ENCODE measurements at places on chromosomes 1 and 21.
A peak's percentile ranks its signal among the peaks of the same experiment; 100 is the strongest.

DNA sequence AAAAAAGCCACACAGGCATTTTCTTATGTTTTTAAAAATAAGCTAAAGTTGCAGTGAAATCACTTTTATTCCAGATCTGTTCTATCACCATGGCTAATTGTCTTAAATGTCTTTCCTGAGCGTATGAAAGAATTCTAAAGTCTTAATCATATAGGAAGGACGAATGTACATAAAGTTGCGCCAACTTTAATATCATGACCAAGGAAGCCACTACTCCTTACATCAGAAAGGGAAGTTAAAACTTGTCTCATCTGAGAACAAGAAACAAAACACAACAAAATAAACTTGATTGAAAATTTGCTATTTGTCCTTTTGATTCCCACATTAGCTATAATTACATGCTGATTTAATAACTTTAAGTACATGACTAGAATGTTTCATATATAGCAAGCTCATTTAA lies 26.5 kb downstream of the CNIH4 start:
- no peak for DNase-seq

- peak; percentile 33 for DNase-seq
Measured at GRCh38 chr1:241413386-241413785, 56.4 kb upstream of the RGS7 start.

- no peak for DNase-seq
Measured at GRCh38 chr1:236692128-236692527, 5.8 kb downstream of the ACTN2 start.

DNA sequence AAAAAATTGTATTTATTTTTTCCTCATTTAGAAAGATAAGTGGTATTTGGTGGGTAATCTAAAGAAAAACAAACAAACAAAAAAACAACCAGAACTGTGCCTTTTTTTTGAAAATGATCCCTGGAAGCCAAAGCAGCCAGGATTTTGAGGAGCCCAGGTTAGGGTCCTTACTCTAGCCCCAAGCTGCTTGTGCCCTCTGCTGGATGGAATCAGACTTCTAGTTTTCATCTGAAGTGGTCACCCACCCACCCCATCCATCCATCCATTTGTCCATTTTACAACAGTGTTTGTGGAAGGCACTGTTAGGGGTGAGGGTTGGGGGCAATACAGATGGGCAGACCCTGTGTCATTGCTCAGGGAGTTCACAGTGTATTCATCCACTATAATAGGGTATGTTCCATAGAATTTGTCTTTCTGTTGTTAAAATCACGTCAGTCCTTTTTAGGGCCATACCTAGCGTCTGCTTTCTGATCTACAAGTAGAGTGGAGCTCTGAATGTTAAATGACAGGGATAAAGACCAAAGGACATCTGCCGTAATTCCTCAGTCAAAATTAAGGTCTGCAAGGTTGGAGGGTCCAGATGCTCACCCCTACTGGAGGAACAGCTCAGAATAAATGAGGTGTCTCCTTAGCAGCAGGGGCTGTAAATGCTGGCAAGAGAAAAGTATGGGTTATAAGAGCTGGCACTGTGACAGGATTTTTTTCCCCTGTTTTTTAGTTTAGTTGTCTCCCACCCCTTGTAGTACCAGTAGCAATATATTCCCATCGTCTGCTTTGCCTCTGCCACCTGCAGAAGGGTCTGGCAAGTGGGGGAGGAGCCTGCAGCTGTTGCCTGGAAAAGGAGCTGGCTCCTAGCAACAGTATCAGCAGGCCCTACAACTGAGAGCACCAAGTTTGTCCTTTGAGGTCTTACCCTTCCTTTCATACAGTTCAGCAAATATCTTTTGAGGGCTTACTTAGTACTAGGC lies 3.2 kb downstream of the LRRC42 start:
- no peak for DNase-seq

DNA sequence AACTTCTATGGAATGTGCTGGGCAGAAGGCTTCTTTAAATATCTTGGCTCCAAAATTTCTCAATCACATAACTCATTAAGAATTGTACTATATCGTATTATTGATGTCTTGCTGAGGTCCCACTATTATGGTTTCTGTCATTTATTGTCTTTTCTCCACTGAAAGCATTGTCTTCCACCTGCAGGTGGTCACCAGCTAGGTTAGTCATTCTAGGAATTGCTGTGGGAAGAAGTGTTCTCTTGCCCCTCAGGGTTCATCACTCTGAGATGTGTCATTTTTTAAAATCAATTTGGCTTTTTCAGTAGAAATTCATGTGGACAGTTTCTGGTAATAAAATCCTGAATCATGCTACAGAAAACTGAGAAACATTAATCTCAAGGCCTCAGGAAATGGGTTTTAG lies 66.1 kb downstream of the NCAM2 start:
- no peak for DNase-seq

DNA sequence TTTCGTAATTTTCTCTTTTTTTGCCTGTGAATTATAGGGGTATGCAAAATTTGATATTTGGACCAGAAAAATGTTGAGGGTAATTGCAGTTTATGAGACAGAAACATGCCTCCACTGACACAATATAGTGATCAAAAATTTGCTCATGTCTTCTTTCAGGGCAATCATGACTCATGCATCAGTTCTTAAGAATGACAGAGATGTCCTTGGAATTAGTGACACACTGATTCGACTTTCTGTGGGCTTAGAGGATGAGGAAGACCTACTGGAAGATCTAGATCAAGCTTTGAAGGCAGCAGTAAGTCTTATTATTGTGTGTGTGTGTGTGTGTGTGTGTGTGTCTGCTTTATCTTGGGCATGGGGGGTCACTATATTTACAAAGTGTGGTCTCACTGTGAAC lies 27.5 kb downstream of the CTH start:
- DNase-seq = no peak

DNA sequence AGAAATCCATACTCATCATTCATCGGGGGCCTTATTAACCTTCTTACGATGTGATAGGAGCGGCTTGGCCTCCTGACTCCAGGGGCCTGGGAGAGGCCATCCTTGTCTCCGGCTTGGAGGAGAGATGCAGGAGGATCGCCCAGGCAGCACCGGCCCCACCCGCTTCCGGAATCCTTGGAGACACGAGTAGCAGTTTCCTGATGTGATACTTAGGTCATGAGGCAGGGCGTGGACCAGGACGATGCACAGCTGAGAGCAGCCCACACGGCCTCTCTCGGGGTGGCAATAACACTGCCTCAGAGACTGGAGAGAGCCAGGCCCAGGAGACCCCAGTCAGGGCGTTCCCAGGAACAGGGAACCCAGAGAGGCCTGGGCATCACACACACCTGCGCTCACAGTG lies 163.6 kb upstream of the ARHGEF16 start:
- no peak for DNase-seq

DNA sequence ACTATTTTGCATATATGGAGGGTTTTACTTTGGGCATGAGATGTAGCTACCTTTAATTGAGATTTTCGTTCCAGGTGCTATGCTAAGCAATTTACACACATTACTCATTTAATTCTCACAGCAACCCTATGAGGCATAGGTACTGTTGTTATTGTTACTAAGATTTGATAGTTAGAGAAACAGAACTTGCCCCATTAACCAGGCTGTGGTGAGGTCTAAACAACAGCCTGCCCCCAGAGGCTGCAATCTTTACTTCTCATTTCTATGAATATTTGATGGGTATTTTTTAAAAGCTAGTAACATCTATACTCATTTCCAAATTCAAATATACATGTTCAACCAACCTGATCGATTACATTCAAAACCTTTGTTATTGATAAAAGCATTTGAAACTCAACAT lies 155.6 kb downstream of the GALNT2 start:
- no peak for DNase-seq

DNA sequence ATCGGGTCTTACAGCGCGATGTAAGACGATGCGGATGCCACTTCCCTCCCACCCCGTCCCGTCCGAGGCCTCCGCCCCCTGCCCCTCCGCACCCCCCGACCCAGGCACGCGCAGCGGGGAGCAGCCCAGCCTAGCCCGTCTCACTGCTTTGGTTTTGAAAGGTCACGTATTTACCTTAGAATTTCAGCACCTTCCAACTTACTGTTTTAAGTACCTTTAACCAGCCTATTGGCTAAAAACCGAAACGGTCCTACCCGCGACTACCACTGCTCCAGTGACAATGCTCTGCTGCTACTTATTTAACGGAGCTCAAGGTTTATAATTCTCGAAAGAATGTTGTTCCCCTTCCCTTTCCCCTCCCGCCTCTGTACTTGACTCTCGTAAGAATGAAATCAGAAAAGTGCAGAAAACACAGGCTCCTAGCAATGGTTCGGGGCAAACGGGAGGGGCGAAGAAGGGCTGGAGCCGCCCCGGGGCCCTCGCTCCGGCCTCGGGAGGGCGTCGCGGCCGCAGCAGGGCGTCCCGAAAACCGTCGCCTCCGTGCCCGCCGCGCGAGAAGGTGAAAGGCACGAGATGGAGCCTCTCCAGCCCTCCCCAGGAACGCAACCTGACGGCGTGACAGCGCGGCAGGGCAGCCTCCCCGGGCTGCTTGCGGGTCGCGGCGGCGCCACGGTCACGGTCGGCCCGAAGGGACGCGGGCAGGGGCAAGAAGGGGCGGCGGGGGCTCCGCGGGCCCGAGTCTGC lies 667 bp downstream of the TMEM50B start:
- DNase-seq = peak; percentile 11

- no peak for DNase-seq
Measured at GRCh38 chr1:54335755-54336108, 70.5 kb downstream of the SSBP3 start.

GRCh38 chr1:231046730-231047395 lies 6.8 kb upstream of the FAM89A start:
- DNase-seq = no peak

- no peak for DNase-seq
Measured at GRCh38 chr1:8374812-8375211, 56.9 kb downstream of the SLC45A1 start.

GRCh38 chr1:230382001-230382491 lies 44.1 kb downstream of the PGBD5 start:
- DNase-seq = peak; percentile 62

DNA sequence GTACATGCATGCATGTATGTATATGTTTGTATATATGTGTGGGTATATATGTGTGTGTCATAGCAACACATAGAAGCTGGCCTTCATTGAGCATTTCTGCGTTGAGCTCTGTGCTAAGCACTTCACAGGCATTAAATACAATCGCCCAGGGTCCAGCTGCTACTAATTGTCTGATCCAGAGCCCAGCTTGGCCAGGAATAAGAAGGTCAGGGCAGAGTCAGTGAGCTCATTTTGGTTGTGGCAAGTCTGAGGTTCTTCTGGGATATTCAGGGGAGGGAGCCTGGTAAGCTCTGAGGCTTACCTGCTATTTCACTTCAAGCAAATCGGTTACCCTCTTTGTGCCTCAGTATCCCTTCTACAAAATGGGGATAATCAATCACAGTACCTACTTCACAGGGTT lies 59.6 kb downstream of the FOXO6 start:
- DNase-seq = no peak

DNA sequence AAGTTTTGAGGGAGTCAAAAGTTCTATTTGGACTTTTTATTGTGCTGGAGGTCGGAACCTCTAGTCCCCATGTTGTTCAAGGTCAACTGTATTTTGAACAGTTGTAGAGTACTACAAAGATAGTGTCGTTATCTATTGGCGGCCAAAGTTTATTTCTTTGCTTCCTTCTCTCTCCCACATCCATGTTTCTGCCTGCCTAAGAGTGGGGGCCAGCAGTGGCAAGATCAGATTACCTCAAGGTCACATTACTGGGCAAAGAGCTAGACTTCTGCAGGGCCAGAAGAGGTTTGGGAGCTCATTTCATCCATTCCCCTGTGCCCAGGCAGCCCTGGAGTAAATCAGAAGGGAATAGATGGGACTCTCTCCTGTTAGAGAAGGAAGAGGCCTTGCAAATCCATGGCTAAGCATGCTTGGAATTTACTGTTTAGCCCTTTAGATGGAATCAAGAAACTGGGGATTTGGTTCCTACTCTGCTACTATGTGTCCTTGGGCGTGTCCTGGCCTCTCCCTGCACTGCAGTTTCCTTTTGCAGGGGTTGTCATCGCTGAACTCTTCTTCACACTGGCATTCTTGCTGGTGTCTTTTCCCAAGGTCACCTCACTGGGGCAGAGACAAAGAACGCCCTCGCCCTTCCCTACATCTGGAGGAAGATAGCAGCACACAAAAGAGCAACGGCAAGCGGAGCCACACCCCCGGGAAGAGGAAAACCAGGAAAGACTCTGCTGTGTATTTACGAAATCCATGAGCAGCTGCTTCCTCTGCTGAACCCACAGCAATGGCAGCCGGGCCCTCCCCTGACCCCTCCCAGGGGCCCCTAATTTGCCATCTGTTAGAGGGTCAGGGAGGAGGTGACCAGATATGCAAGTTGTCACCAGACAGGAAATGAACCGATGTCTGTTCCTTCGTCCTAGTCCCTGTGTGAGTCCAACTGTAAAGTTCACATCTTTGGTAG lies 73.3 kb downstream of the PLPP3 start:
- no peak for DNase-seq

DNA sequence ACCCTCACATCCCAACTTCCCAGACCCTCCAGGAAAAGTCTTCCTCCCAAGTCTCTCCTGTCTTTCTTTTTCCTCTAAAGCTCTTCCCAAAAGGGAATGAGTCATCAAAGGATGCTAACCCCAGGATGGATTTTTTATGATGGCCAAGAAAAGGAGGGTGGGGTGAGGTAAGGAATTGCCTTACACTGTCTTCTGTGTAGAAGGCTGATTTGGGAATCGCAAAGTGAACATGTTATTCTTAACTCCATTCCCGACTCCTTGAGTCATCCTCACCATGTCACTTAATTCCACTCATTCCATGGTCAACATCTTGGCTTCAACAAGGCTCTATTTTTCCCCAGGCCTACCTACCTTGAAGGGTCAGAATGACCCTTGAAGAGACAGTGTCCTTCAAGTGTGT lies 44.0 kb downstream of the TBX15 start:
- DNase-seq = no peak

DNA sequence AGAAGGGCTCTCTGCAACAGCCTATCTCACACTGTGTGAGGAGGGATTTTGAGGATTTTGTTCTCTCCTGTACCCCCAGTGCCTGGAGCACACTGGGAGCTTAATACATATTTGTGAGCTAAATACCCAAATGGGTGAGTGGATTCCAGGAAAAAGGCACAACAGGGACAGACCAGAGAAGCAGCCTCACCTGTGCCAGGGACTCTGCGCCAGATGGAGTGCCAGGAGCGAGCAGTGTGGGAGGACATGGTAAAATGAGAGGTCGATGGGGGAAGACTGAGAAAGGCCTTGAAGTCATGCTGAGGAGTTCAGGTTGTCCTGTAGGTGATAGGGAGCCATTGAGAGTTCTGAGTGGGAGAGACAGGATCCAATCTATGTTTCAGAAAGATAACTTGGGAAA lies 11.0 kb upstream of the KCNA2 start:
- no peak for DNase-seq

- DNase-seq = no peak
Measured at GRCh38 chr1:116569776-116570357, 959 bp downstream of the CD58 start.

GRCh38 chr21:31132574-31133242 lies 94.4 kb upstream of the KRTAP19-8 start:
- peak; percentile 71 for DNase-seq

GRCh38 chr1:27293915-27294314 lies 28.0 kb upstream of the TMEM222 start:
- no peak for DNase-seq

- no peak for DNase-seq
Measured at GRCh38 chr1:172108161-172108893, 267.0 kb downstream of the DNM3 start.
